Sciatic nerve (tissue), 2 donors: ENCODE measurements at places on chromosomes 7 and 10. TPM values are rescaled to one million over a fixed set of nuclear protein-coding genes. Genes with fewer than 3 reads are reported as not detected.

The TMEM130 gene
- total RNA-seq, result 5.7 TPM

The SLC13A1 gene
- not detected for total RNA-seq

The POM121L12 gene
- total RNA-seq, result not detected

The CD36 gene
- 208 TPM for total RNA-seq

The ANKRD61 gene
- 0.27 TPM for total RNA-seq

The SUGCT gene
- 7.2 TPM for total RNA-seq

The MOGAT3 gene
- total RNA-seq, result not detected

The UTF1 gene
- total RNA-seq, result not detected

The ANKRD30A gene
- total RNA-seq, result 0.09 TPM

The CCDC172 gene
- not detected for total RNA-seq

The TAS2R5 gene
- 6.2 TPM for total RNA-seq

The OR2A42 gene
- total RNA-seq, result 0.27 TPM

The UNCX gene
- total RNA-seq, result not detected
